Stimulated activated CD4-positive, alpha-beta T cell treated with anti-CD3 and anti-CD28 coated beads, Interleukin-2, amount 100 ng/mL, for 24 hours (primary cell): ENCODE measurements at places on chromosomes 7 and 10.

DNA sequence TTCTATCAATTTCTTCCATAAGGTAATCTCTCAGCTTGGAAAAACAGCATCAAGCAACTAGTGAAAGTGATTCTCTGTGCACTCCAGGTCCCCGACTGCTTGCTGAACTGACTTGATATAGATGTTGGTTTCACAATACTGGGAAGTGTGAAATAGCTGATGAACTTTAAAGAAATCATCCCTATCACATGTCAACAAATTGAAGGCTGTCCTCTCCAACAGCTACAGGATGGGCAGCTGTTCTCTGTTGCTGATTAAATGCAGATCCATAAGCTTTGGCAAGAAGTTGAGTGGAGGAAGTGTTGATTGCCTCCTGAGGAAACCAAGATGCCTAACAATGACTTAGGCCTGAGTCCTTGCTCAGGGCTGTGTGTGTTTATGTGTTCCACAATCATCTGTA, 130.4 kb upstream of the GDF10 start:
- no peak for DNase-seq

DNA sequence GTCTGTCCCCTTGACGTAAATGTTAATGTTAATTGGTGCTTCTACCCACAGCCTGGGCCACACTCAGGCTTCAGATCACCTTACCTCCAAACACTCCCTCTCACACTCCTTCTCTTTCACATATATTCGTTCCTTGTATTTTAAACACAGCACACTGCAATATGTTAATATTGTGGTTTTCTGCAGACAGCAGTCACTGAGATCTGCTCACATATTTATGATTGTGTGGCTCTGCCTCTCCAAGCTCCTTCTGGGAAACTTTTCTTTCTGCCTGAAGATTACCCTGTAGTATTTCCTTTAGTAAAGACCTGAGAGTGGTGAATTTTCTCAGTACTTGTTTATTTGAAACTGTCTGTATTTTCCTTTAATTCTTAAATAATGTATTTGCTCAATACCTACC, 104.7 kb downstream of the VWC2 start:
- DNase-seq, result no peak

DNA sequence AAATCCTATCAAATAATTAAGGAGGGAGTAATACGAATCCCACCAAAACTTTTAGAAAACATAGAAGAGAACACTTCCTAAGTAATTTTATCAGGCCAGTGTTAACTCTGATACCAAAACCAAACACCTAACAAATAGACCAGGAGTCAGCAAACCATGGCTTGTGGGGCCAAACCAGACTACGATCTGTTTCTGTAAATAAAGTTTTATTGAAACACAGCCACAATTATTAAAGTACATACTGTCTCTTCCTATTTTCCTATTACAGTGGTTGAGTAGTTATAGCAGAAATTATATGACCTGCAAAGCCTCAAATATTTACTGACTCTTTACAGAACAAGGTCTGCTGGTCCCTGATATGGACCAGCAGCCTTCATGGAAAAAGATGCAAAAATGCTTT, 73.1 kb upstream of the ELN start:
- no peak for DNase-seq

- DNase-seq, result no peak
These were observed 20.5 kb downstream of the OTUD1 start for GRCh38 chr10:23459308-23459939.

DNA sequence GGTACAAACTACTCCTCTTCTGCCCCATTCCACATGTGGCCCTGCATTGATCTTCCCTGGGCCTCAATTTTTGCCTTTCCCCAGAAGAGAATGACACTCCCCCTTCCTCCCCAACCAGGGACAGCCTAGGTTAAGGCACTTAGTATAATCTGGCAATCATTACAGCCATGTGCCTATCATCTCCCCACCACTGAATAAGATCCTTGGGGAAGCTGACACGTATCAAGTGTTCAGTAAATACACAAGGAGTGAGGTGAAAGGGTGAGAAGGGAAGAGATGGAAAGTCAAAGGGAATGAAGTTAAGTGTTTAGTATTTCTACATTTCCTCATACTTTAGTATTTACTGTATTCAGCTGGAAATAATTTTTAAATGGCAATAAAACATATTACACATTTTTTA, 31.9 kb downstream of the FBXW4 start:
- no peak for DNase-seq

- DNase-seq, result no peak
These were observed 8.9 kb downstream of the PURB start for GRCh38 chr7:44876393-44876792.

DNA sequence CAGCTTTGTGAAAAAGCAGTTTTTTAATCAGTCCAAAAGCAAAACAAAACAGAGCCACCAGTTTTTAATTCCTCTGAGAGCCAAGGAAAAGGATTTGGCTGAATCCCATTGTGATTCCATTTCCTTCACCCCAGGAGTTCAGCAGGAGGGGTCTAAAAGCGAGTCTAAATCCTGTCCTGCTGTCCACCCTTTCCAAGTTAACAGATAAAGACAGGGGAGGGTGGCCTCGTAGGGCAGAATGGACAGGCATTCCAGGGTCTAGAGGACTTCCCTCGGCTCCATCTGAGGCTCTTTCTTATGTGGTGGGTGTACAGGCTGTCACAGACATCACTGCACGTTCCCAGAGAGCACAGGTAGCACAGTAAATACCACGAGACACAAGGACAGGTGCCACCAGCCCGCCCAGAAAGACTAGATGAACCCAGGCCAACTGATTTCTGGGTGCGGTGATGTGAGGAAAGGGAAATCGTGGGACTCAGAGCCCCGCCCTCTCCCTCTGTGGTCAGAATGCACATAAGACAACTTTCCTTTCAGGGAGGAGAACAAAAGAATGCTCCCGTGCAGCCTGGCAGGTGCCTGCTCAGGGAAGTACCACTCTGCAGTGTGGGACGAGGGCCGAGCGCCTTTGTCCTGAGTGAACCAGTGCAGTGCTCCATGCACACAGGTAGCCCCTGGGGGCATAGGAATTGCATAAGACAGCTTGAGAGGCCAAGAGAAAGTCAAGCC, 119.7 kb downstream of the ABLIM1 start:
- peak; percentile 52 for DNase-seq

DNA sequence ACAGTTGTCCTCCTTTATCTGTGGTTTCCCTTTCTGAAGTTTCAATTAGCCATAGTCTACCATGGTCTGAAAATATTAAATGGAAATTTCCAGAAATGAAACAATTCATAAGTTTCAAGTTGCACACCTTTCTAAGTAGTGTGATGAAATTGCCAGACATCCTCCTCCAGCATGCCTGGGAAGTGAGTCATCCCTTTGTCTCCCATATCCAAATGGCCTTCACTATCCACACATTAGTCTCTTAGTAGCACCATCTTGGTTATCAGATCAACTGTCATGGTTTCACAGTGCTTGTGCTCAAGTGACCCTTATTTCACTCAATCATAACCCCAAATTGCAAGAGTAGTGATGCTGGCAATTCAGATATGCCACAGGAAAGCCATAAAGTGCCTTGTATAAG, 83.4 kb upstream of the PPP1R9A start:
- DNase-seq, result no peak

GRCh38 chr10:110074758-110075671, 67.2 kb downstream of the ADD3 start:
- DNase-seq, result no peak

DNA sequence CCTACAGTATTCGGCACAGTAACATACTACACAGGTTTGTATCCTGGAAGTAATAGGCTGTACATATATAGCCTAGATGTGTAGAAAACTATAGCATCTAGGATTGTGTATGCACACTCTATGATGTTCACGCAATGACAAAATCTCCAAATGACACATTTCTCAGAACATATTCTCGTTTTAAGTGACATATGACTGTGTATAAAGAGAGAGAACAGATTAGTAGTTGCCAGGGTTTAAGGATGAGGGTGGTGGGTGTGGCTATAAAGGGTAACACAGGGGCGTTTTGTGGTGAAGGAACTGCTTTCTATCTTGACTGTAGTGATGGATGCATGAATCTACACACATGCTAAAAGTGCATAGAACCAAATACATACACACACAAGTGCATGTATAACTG, 101.2 kb downstream of the ARL4A start:
- no peak for DNase-seq
